ENCODE measurements at places on chromosomes 13 and 19. TPM values are rescaled to one million over a fixed set of nuclear protein-coding genes. Genes with fewer than 3 reads are reported as not detected.

GRCh38 chr13:75256922-75257321 lies 225.0 kb downstream of the TBC1D4 start:
- H3K36me3 ChIP-seq, result no peaks in the 10 kb centered on the region
- H3K4me1 ChIP-seq, result no peaks in the 10 kb centered on the region
- H3K4me3 ChIP-seq, result no peak overlapping the region

GRCh38 chr13:93356469-93356868 lies 129.9 kb downstream of the GPC6 start:
- H3K36me3 ChIP-seq, result no peaks in the 10 kb centered on the region
- no peak overlapping the region for H3K4me3 ChIP-seq
- H3K27ac ChIP-seq, result no peak overlapping the region
- DNase-seq, result no peak
- H3K27me3 ChIP-seq, result no peaks in the 10 kb centered on the region

DNA sequence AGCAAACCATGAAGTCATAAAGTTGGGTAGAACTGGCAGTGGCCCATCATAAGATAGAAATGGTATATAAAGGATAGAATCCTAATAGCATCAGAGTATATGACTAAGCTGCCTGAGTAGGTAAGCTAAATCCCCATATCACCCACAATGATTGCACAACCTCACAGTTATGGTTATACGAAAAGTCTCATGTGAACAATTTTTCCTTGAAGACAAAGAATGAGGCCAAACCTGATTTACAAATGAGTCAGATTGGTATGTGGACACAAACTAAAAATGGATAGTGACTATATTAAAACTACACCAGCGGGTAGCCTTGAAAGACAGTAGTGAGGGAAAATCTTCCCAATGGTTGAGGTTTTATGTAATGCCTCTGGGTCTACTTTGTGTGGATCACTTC lies 40.9 kb upstream of the UFM1 start:
- H3K27ac ChIP-seq, result no peak overlapping the region
- no peak for DNase-seq
- H3K36me3 ChIP-seq, result no peaks in the 10 kb centered on the region
- no peak overlapping the region for H3K4me3 ChIP-seq

DNA sequence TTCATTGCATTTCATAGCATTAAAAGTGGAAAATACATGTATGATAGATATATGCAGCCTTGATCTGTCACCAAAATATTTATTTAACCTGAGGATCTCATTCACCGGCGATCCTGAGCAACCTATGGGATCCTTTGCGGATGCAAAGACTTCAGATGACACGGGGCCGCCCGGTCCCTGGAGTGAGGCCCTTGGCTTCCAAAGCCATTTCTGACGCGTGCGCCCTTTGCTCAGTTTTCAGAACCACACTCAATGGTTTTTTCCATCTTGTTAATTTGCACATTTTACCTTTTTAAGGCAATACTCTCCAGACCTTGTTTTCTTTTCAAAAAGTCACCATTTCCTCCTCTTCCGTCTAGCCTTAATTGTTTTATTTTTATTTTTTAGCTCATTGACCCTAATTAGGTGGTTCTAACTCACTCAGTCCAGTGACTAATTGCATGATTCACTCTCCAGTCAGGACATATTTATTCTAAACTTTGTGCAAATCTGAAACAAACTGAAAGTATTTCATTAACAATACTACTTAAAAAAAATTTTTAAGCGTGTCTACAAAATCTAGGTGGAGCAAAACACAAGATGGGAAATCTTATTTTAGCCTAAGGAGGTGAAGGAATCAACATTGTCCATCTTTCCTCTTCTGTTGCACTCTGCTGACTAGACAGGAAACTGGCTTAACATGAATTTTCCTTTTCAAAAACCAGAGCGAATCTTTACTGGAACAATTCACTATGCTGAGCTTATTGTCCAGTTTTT lies 47.9 kb downstream of the COL4A1 start:
- H3K4me1 ChIP-seq, result peaks cover 82% of the 10 kb centered on the region
- H3K27me3 ChIP-seq, result no peaks in the 10 kb centered on the region
- H3K36me3 ChIP-seq, result no peaks in the 10 kb centered on the region
- peak overlapping the region; percentile 52 for H3K27ac ChIP-seq

DNA sequence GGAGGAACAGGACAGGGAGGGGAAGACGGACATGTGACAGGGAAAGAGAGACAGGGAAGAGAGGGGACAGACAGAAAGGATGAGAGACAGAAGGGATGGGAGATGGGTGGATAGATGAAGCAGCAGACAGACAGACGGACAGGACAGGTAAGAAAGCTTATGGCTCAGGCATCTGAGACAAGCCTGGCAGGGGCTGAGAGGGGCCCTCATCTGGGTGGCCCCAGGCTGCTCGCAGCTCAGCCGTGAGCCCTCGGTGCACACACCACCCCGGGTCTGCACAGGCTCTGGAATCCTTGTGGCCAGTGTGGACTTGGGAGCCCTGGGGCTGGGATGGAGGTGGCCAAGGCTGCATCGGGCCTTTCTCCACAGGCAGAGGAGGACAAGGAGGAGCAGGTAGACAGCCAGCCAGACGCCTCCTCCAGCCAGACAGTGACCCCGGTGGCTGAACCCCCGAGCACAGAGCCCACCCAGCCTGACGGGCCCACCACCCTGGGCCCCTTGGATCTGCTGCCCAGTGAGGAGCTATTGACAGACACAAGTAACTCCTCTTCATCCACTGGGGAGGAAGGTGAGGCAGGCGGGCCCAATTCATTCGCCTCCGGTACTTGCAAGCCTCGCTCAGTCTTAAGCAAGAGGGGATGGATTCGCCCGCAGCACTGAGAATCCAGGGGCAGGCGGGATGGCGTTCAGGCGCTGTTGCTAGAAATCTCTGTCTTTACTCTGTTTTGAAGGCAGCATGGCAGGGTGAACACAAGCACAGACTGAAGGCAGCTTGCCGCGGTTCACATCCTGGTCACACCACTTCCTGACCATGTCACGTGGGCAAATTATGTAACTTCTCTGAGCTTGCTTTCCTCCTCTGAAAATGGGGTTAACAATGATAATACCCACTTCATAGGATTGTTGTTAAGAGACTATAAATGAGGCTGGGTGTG lies 14.0 kb downstream of the GRAMD1A start:
- H3K27ac ChIP-seq, result peak overlapping the region; percentile 12
- DNase-seq, result no peak
- H3K4me3 ChIP-seq, result no peak overlapping the region

DNA sequence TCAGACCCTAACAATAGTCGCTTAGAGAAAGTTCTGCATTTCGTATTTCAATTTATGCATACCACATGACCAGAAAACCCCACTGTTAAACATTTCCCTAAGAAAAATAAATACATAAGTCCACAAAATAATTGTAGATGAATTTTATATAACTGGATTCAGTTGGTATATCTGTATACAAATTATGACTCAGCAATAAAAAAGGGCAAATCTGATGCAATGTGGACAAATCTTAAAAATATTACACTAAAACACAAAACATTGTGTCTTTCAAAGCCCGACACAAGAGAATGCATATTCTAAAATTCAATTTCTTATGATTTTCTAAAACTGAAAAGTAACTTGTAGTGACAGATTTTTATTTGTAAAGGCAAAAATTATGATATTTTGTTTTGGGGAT lies 1005.0 kb downstream of the EFNB2 start:
- DNase-seq, result no peak
- H3K4me3 ChIP-seq, result no peak overlapping the region
- no peaks in the 10 kb centered on the region for H3K4me1 ChIP-seq
- H3K27me3 ChIP-seq, result no peaks in the 10 kb centered on the region
- no peaks in the 10 kb centered on the region for H3K36me3 ChIP-seq

Gene MARCHF2
- 109 TPM for total RNA-seq

DNA sequence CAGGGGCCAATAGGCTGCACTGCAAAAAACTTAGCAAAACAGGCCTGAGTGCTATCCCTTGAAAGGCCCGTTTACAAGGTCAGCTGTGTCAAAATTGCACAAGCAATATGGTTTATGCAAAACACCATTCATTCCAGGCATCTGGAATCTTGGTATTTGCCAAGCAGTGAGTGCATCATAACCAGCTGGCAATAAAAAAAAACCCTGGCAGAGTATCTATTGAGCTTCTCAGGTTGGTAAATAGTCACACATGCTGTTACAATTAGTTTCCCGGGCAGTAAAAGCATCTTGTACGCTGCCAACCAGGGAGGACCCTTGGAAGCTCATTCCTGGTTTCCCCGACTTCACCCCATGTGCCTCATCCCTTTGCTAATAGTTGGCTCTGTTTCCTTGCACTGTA lies 21.3 kb downstream of the ZNF77 start:
- H3K27ac ChIP-seq, result no peak overlapping the region
- no peak for DNase-seq
- H3K27me3 ChIP-seq, result no peaks in the 10 kb centered on the region
- no peak overlapping the region for H3K4me3 ChIP-seq
- peaks cover 9% of the 10 kb centered on the region for H3K4me1 ChIP-seq
- peaks cover 16% of the 10 kb centered on the region for H3K36me3 ChIP-seq

Measured in left ventricle myocardium inferior (tissue), 1 donor.